ENCODE measurements at places on chromosomes 13 and 19. TPM values are rescaled to one million over a fixed set of nuclear protein-coding genes. Genes with fewer than 3 reads are reported as not detected.

EPN1 gene
- 9.9 TPM for total RNA-seq

- H3K4me1 ChIP-seq: peaks cover 80% of the 10 kb centered on the region
- peaks cover 11% of the 10 kb centered on the region for H3K27me3 ChIP-seq
- no peak overlapping the region for H3K4me3 ChIP-seq
- no peak for DNase-seq
Observed at GRCh38 chr19:18423258-18424020, 4.2 kb downstream of the SSBP4 start.

STOML3 gene
- 0.05 TPM for total RNA-seq

DNA sequence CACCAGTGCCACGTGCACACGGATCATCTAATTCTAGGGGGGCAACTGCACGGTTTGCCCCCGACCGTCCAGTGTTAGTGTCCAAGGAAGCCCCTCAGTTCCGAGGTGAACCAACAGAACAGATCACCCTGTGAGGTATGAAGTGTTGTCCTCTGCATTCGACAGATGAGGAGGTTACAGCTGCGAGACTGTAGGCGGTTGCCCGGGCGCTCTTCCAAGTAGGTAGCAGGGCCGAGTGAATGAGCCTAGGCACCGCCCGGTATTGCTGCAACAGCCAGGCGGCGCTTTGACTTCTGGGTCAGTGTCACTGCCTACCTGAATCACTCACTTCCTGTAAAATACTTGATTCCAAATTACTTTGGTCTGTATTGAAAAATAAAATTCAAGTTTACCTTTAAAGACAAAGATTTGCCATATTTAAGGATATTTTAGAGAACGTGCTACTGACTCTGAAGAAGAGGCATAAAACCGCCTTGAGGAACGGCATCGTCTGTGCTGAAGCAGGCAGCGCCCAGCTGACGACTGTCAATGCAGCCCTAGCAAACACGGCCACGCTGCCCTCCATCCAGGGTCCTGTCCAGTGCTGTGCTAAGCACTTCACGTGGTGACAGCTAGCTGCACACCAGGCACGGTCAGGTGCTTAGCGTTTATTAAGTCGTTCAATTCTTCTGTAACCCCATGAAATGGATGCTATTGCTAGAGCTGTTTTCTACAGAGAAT is 19.3 kb upstream of the RASA3 start:
- no peak overlapping the region for H3K4me3 ChIP-seq
- no peak for DNase-seq
- peaks cover 16% of the 10 kb centered on the region for H3K4me1 ChIP-seq

GRCh38 chr19:5434970-5435641 is 20.1 kb upstream of the ZNRF4 start:
- H3K4me1 ChIP-seq: no peaks in the 10 kb centered on the region
- no peak for DNase-seq
- H3K4me3 ChIP-seq: no peak overlapping the region
- H3K27ac ChIP-seq: no peak overlapping the region
- H3K27me3 ChIP-seq: peaks cover 25% of the 10 kb centered on the region

MUC16 gene
- total RNA-seq: 0.61 TPM

SOX21 gene
- total RNA-seq: 0.05 TPM

- H3K27me3 ChIP-seq: no peaks in the 10 kb centered on the region
- no peak overlapping the region for H3K4me3 ChIP-seq
- peaks cover 4% of the 10 kb centered on the region for H3K4me1 ChIP-seq
- DNase-seq: no peak
- H3K36me3 ChIP-seq: peaks cover 41% of the 10 kb centered on the region
Observed at GRCh38 chr13:114286808-114287207, 5.4 kb downstream of the UPF3A start.

C19orf44 gene
- total RNA-seq: 1.3 TPM

ELSPBP1 gene
- 0.24 TPM for total RNA-seq

- H3K27ac ChIP-seq: no peak overlapping the region
- DNase-seq: no peak
- H3K36me3 ChIP-seq: no peaks in the 10 kb centered on the region
- no peaks in the 10 kb centered on the region for H3K4me1 ChIP-seq
- H3K4me3 ChIP-seq: no peak overlapping the region
Observed at GRCh38 chr13:27639186-27639585, 17.5 kb downstream of the POLR1D start.

GRCh38 chr13:30744056-30744680 is 8.8 kb downstream of the ALOX5AP start:
- H3K36me3 ChIP-seq: peaks cover 32% of the 10 kb centered on the region
- H3K27me3 ChIP-seq: no peaks in the 10 kb centered on the region
- H3K4me3 ChIP-seq: no peak overlapping the region
- H3K27ac ChIP-seq: no peak overlapping the region

CCDC169 gene
- total RNA-seq: 0.66 TPM

DNA sequence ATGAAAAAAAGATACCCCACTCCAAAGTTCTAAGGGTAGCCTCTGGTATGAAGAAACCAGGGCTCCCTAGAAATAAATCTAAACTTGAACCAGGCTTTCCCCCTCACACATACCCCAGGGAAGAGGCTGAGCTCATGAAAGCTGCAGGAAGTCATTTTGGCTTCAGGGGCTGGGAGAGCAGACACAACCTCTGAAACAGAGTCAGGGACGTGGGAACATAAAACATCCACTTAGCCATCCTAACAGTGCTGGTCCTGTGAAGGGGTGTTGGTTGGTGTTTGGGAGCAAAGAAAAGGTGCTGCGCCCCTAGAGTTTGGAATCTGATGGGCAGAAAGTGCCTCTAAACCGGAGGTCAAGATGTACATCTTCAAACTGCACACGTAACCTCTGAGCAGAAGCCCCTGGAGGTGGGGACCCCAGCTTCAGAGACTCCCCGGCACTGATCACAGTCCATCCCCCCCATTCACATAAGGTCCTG is 15.8 kb downstream of the RAB3D start:
- H3K36me3 ChIP-seq: peaks cover 10% of the 10 kb centered on the region
- peak; percentile 45 for DNase-seq
- peak overlapping the region; percentile 58 for H3K27ac ChIP-seq
- peak overlapping the region; percentile 33 for H3K4me3 ChIP-seq

GRCh38 chr19:19628501-19629134 is 598 bp upstream of the LPAR2 start:
- DNase-seq: peak; percentile 44
- no peaks in the 10 kb centered on the region for H3K27me3 ChIP-seq
- H3K27ac ChIP-seq: peak overlapping the region; percentile 82
- H3K36me3 ChIP-seq: peaks cover 35% of the 10 kb centered on the region

ADGRE1 gene
- total RNA-seq: 3.9 TPM

- no peaks in the 10 kb centered on the region for H3K4me1 ChIP-seq
- no peaks in the 10 kb centered on the region for H3K36me3 ChIP-seq
- no peak overlapping the region for H3K4me3 ChIP-seq
- no peaks in the 10 kb centered on the region for H3K27me3 ChIP-seq
- H3K27ac ChIP-seq: no peak overlapping the region
Observed at GRCh38 chr19:56619121-56619520, 23.8 kb upstream of the SMIM17 start.

DNA sequence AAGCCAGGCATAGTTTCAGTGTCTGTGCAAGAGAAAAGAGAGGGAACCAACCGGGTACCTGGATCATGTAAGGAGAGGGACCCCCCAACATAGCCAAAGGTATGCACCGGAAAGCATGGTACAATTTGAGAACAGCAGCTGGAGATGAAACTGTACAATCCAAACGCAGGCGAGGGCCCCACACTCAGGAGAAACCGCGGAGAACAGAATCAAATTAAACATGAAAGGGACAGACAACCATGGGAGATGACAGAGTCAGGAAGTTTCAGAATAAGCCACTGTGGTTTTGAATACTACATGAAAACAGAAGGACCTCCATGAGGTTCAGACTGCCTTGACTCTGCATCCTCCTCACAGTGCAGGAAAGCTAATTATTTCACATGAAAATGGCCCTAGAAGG is 62.9 kb upstream of the SPATA13 start:
- peaks cover 21% of the 10 kb centered on the region for H3K4me1 ChIP-seq
- H3K27ac ChIP-seq: peak overlapping the region; percentile 31
- H3K4me3 ChIP-seq: no peak overlapping the region

PTBP1 gene
- total RNA-seq: 75.1 TPM

GRCh38 chr13:49629947-49630346 is 1.6 kb downstream of the ARL11 start:
- H3K4me3 ChIP-seq: no peak overlapping the region
- DNase-seq: no peak

JSRP1 gene
- 0.90 TPM for total RNA-seq

- no peaks in the 10 kb centered on the region for H3K4me1 ChIP-seq
- H3K27me3 ChIP-seq: no peaks in the 10 kb centered on the region
- DNase-seq: no peak
- no peak overlapping the region for H3K27ac ChIP-seq
- H3K4me3 ChIP-seq: no peak overlapping the region
Observed at GRCh38 chr13:76455960-76456359, 430.2 kb downstream of the KCTD12 start.

DNA sequence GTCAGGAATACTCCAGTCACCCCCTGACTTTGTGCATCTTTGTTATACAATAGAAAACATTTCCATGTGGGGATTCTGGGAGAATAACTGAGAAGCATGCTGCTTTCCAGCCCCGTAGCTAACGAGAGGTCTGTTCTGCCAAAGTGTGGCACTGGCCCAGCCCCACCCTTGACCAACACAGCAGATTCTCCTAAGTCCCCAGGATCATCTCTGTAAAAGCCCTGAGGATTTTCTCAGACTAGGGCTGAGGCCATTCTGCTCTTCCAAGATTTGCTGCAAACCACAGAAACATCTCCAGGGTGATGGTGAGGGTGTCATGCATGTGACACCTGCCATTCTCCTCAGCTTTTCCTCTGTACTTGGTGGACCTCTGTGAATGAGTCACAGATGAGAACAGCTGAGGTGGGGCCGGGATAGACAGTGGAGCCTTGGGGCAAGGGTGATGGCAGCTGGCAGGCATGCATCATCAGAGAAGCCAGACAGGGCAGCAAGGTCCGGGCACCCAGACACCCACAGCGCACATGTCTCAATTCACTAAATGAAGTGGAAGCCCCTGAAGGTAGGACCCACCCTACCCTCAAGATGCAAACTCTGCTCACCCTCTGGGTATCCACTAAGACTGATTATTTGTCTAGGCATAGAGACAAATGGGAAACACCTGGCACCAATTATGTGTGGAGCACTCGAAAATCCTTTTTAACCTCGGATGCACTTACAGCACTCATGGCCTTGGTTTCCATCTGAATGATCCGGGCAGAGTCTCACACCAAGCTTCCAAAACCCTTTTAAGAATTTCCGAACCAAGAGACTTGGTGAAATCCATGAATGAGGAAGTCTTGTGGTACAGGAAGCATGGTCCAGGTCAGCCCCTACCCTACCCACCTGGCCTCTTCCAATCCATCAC is 20.1 kb upstream of the DOCK9 start:
- no peak overlapping the region for H3K4me3 ChIP-seq
- no peaks in the 10 kb centered on the region for H3K27me3 ChIP-seq
- DNase-seq: no peak
- no peak overlapping the region for H3K27ac ChIP-seq
- H3K36me3 ChIP-seq: no peaks in the 10 kb centered on the region
